ENCODE measurements at places on chromosomes 2 and 18.
A peak's percentile ranks its signal among the peaks of the same experiment; 100 is the strongest.

- no peak for DNase-seq
Measured at GRCh38 chr2:184215745-184216144, 382.6 kb upstream of the ZNF804A start.

- DNase-seq, result no peak
Measured at GRCh38 chr2:25897506-25897905, 19.2 kb upstream of the ASXL2 start.

- DNase-seq, result no peak
Measured at GRCh38 chr18:55863876-55864275, 275.9 kb upstream of the TCF4 start.

DNA sequence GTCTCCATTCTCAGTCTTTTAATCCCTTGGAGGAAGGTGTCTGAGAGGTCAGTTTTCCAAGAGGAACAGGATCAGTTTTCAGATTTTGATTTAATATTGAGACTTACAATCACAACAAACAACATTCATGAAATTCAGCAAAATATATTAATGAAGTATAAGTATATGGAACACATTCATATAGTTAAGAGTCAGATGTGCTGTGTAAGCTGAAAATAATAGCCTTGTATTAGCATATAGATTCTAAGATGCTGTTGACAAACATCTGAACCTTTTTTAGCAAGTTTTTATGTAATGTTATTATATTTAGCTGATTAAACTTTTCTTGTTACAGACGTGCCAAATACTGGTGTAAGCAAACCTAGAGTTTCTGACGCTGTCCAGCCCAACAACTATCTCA lies 163.9 kb downstream of the PKP4 start:
- DNase-seq, result no peak

- peak; percentile 22 for DNase-seq
Measured at GRCh38 chr2:213279971-213280370, 4.3 kb upstream of the SPAG16 start.

- DNase-seq, result no peak
Measured at GRCh38 chr18:67140495-67140894, 376.0 kb downstream of the DSEL start.

GRCh38 chr2:229335330-229335729 lies 64.2 kb upstream of the PID1 start:
- DNase-seq, result no peak
